ENCODE measurements at places on chromosomes 2 and 18.
A peak's percentile ranks its signal among the peaks of the same experiment; 100 is the strongest.

DNA sequence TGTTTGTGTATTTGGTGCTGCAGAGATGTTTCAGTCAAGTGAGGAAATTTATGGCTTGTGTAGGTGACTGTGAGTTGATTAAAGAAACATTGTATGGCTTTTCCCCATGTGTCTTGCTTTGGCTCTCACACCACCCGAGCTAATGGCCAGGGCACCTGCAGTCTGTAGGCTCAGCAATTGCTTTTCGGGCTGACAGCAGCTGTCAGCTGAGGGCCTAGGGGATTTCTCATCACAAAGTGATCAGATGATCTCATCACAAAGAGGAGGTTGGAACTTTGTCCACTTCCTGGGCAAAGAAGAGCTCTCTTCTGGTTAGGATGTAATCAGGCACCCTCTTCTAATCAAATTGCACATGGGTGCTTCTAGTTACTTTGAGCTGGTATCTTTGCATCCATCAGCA lies 632.2 kb downstream of the SLC4A3 start:
- DNase-seq = no peak

- no peak for DNase-seq
Measured at GRCh38 chr2:39484206-39484605, 47.1 kb upstream of the MAP4K3 start.

GRCh38 chr2:8391584-8391983 lies 290.3 kb upstream of the ID2 start:
- no peak for DNase-seq

DNA sequence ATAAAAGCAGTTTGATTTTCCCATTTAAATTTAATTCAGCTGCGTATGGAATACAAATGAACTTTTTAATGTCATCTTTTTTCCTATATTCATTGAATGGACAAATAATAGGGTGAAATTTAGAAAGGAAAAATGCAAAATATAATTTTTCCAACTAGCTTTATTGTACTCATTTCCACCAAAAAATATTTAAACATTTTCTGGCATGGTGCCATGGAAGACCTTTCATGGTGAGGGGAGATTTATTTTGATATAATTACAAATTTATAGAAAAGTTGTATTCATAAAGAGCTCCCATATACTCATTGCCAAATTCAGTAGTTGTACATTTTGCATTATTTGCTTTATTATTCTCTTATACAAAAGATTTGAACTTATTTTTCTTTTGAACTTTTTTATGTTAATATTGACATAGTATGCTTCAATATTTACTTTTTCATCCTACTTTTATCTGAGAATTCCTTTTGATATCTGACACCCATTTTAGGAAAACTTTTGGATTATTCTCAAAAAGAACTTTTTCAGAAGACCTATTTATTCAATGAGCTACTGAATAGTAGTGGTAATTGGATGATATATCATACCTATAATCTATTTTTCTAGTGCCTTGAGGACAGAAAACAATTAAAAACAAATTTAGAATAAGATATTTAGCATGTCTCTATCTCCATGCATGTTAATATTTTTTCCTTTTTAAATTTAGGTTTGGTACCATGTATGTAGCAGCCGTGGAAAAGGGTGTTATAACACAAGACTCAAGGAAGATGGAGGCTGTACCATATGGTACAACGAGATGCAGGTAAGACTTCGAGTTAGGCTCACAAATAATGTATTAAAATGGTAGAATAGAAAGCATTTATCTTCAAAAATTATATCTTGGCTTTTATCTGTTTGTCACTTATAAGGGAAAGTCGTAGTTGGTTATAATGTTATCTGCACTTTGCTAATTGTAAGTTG lies 37.5 kb downstream of the DDX1 start:
- DNase-seq = no peak

DNA sequence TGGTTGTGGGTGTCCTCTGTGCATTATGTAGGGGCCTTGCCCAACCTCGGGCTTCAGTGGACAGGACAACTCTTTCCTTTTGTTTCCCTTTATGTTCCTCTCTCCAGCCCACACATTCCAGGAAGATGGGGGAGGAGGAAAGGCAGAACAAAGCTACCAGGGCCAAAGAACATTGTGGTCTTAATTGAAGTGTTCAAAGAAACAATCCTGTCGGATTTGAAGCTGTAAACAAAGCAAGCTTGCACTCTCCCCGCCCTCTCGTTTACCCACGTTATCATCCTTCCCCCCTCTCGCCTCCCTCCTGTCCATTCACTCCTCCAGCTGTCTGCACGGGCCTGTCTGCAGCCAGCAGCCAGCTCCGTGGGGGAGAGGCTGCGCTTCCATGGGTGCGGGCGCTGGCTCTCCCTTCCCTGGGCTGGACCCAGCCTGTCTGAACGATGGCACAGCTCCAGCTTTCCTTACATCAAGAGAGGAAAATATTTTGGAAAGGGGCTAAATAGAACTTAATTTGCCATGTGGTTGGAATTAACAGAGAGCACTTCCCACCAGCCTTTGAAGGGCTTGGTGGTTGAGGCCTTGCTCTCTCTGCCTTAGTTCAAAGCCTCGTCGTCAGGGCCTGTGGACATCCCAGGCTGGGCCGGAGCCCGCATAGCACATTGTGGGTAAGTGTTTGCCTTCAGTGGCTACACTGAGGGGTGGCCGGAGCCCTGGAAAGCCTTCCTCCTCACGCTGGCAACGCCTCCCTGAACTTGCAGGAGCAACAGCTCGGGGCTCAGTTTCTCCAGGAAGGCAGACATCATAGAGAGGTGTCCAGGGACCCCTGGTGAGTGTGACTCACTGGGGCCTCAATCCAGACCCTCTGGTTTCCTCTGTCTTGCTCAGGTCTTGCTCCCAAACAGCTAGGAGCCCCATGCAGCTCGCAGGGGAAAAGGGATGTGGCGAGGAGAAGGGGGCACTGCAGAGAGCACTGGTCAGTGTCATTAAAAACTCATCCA lies 60.6 kb upstream of the HS6ST1 start:
- DNase-seq = peak; percentile 58

DNA sequence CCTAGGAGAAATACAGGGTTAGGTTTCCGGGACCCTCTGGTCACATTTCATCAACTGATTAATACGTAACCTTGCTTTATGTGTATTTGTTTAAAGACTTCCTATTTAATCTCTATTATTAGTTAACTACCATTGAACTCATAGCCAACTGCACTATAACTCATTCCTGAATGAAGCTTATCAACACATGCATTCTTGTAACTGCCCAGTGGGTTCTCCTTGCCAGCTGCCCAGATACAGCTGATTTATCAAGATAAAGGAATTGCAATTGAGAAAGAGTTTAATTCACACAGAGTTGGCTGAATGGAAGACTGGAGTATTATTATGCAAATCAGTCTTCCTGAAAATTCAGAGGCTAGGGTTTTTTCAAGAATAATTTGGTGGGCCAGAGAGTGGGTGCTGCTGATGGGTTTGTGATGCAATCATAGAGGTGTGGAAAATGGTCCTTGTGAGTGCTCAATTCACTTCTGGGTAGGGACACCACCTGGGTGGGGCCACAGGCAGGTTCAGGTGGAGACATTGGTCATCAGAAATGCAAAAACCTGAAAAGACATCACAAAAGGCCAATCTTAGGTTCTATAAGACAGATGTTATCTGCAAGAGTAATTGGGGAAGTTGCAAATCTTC lies 21.1 kb upstream of the NOSTRIN start:
- no peak for DNase-seq

DNA sequence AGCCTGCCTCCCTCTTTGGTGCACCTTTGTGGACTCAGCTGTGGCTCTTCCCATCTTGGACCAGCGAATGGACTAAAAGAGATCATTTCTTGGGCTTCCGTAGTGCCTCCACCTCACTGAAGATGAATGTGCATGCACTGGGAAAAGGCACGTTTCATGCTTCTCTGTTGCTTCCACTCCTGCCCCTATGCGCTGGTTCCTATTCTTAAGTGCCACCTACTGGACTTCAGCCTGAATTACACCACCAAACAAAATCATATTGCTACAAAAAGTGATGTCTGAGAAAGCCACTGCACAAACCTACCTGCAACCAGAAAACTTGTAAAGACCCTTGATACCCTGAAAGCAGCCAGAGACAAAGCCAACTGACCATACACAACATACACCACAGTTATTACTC lies 695.6 kb downstream of the TSN start:
- DNase-seq = no peak

- DNase-seq = peak; percentile 62
Measured at GRCh38 chr2:205681401-205682238, 681 bp upstream of the NRP2 start.

DNA sequence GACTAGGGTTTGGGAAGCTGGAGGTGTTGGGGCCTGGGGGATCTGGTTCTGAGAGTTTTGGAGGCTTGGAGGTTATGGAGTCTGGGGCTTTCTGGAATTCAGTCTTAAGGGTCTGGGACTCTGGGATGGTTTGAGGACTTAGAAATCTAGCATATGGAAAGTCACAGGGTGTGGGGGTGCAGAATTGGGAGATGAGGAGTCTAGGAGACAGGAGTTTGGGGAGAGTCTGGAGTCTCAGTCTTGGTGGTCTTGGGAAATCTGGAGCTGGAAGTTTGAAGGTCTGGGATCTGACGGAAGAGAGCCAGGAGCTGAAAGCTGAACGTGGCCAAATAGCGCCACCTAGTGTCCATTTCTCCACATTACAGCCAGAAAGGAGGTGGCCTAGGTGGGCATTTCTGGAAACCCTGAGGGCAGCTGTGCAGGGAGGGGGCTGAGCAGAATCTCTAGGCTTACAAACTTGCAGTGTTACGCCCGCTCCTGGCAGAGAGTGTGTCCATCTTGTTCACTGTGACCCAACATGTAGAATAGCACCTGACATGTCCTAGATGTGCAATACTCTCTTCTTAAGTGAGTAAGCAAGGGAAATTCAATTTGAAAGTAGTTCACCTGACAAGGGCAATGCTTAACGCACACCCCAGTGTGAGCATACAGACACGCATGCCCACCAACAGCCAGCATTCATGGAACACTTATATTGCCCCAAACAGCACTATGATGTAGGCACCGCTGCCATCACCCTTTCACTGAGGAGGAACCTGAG lies 204.8 kb downstream of the TFCP2L1 start:
- peak; percentile 45 for DNase-seq

GRCh38 chr2:231228974-231229529 lies 30.6 kb downstream of the ARMC9 start:
- DNase-seq = no peak

DNA sequence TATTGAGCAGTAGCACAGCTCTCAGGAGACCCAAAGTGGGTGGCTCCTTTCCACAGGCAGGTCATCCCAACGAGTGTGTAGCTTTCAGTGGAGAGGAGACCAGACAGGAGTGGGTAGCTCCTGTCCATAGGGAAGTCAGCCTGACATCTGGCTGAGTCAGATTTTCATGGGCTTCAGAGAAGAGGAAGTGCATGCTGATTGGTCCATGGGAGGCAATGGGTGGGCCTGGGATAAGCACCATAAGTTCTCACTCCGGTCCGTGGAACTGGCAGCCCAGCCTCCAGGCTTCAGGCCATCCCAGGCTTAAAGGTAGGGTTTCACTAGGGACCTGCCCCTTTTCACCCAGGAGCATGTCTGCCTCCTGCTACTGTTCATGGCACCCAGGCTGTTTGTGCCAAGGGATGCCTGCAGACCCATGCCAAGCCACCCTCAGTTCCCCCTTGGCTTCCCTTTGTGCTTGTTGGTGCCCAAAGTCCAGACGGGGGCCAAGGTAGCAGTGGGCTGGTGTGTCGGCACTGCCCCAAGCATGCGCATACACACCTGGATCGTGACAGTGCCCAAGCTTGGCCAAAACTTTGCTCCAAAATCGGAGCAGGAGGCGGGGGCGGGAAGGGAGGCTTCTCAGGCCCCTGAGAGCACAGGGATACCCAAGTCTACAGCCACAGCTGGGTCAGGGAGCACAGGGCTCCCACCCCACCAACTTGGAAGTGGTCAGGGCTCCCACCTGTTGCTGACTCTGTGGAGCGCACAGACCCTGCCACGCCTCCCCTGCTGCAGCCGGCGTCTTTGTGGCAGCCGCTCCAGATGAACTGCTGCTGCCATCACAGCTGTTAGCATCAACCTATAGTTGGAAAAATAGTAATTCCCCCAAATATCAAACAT lies 26.4 kb downstream of the MARCHF7 start:
- DNase-seq = no peak

- no peak for DNase-seq
Measured at GRCh38 chr2:126739141-126739540, 83.2 kb downstream of the GYPC start.

DNA sequence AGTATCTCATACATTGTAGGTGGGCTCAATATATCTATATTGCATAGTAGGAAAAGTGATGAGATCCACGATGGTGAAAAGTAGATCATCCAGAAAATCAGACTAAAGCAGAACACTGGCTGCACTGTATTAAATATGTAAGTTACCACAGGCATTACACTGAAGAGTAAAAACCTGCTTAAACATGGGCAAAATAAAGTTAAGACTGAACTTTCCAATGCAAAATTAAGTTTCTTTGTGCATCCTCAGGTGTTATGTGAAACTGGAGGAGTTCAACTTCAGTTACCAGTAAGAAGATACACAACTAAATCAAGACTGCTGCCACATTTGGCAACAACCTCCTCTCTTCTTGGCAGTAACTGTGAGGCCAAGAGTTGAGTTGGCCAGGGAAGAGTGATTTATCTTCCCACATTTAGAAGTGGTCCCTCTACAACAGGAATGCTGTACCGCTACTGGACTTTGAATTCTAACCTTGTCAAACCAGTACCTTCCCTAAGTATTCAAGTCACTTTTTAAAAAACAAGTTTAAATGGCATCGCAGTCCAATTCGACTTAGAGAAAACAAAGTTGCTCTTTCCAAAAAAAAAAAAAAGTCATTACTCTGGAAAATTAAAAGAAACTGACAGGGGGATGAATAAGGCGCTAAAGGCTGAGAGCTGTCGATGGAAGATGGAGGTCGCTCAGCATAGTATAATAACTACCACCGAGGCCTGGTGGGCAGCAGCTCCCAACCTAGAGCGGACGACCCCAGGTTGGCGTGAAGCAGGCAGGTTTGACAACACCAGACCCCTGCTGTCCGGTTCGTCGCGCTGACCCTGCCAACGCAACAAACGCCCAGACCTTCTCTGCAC lies 1.1 kb downstream of the MAP4K3 start:
- peak; percentile 46 for DNase-seq

GRCh38 chr2:200399046-200399445 lies 92.6 kb downstream of the SPATS2L start:
- DNase-seq = no peak

DNA sequence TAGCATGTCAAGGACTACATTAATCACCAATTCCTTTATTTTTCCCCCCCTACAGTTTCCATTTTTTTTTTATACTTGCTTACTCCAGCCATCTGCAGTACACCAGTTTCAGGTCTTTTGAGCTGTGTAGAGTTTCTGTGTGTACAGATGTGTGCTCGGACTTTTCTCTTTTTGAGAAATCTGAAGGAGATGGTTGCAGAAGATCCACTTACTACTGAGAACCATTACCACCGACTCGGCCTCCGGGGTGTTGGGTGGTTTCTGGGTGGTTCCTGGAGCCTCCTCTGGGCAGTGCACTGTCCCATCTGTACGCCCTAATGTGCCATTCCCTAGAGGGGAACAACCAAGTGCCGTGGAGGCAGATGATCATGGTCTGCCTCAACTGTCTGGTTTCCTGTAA lies 15.4 kb upstream of the LYPD6B start:
- DNase-seq = no peak

Data from thyroid gland (tissue), 4 donors.